Posterior cingulate gyrus (tissue), 11 donors: ENCODE measurements at places on chromosomes 6 and 20.

GRCh38 chr20:44723391-44723790 lies 8.2 kb downstream of the CCN5 start:
- no peak for DNase-seq

- DNase-seq, result no peak
Observed at GRCh38 chr6:43963203-43963602, 164.0 kb downstream of the MRPL14 start.

DNA sequence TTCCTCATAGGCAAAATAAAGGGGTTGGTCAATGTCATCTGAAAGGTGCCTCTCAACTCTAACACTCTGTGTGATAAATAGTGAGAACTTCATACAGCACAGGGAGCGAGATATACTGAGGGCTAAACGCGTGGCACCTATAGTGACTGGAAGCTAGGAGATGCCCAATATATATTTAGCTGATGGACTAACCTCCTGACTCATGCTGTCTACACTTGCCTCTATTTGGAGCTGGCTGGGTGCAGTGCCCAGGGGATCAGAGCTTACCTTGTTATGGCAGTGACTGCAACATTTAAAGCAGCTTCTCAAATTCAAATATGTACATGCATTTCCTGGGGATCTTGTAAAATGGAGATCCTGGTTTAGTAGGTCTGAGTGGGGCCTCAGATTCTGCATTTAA lies 111.6 kb upstream of the PLN start:
- no peak for DNase-seq

- no peak for DNase-seq
Observed at GRCh38 chr6:57106990-57107389, 17.0 kb downstream of the ZNF451 start.

- DNase-seq, result no peak
Observed at GRCh38 chr6:18424201-18424600, 37.1 kb downstream of the RNF144B start.

DNA sequence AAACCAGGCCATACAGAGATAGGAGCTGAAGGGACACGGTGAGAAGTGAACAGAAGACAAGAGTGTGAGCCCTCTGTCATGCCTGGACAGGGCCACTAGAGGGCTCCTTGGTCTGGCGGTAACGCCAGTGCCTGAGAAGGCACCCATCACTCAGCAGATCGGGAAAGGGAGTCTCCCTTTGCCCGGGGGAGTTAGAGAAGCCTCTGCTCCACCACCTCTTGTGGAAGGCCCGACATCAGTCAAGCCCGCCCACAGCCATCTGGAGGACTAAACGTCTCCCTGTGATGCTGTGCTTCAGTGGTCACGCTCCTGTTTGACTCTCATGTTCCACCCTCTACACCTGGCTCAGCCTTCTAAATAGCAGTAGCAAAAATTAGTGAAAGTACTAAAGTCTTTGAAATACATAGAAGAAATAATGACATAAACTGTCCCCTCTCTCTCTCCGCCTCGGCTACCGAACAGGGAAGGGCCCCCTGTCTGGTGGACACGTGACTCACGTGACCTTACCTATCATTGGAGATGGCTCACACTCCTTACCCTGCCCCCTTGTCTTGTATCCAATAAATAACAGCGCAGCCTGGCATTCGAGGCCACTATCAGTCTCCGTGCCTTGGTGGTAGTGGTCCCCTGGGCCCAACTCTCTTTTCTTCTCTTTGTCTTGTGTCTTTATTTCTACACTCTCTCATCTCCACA lies 66.7 kb downstream of the RPP21 start:
- peak; percentile 58 for DNase-seq

- no peak for DNase-seq
Observed at GRCh38 chr6:146357578-146358430, 185.8 kb upstream of the RAB32 start.

DNA sequence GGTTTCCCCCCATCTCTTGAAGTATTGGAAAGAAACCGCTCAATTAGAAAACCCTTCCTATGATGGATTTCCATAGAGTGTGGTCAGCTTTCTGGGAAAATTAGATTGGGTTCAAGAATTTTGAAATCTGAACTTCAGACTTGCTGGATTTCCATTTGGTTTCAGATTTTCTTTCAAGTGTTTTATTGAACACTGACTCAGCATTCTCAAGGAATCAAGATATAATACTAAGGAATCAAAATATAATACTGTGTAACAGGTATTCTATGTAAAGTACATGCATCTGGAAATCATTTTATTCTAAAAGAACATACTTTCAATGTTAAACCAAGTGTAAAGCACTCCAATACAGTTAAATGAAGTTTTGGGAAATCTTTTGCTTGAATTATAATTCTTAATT lies 94.7 kb upstream of the CCN2 start:
- no peak for DNase-seq

GRCh38 chr6:72894091-72894490 lies 272.2 kb downstream of the KCNQ5 start:
- no peak for DNase-seq

GRCh38 chr20:62518911-62519310 lies 43.1 kb upstream of the GATA5 start:
- DNase-seq, result no peak

DNA sequence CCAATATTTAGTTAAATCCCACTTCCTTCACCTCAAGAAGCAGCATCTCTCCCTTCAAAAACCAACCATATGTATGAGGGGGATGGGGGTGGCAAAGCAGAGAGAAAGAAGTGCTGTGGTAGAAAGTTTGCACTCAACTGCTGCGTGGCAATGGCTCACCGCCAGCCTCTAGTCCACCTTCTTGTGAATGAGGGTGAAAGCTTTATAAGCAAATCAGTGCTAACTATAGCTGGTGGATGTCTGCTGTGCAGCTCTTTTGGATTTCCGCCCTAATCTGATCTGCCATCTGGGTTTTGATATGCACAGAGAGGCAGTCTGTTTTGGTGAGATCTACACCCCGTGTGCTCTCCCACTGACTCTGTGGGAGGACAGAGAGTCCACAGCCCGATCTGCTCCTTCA lies 281.2 kb upstream of the SUPT3H start:
- no peak for DNase-seq

- no peak for DNase-seq
Observed at GRCh38 chr6:20328924-20329300, 72.8 kb upstream of the E2F3 start.

- peak; percentile 62 for DNase-seq
Observed at GRCh38 chr6:4647414-4648365, 128.5 kb upstream of the CDYL start.

DNA sequence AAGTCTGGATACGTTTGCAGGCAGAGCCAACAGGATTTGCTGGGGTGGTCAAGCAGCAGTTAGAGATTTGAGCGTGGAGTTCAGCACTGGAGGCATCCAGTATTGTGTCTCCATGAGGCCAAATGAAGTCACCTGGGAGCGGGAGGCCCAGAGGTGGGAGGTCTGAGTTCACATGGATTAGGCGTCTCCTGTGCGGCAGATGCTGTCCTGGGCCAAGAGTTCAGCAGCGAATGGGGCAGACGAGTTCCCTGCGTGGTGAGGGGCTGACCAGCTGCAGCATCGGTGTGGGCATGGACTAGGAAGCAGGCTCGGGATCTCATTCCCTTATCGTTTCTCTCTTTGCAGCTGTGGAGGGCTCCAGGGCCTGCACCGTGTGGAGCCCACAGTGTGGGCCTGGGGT lies 66.2 kb downstream of the BCAS4 start:
- no peak for DNase-seq
